ENCODE measurements at places on chromosomes 12 and 14. TPM values are rescaled to one million over a fixed set of nuclear protein-coding genes. Genes with fewer than 3 reads are reported as not detected.
A peak's percentile ranks its signal among the peaks of the same experiment; 100 is the strongest.

- peak; percentile 60 for DNase-seq
Observed at GRCh38 chr12:81077686-81078441, at the start of gene ACSS3. TSS of gene ACSS3 (plus strand) at chr12:81078079. CDS start at chr12:81078121, 42 bp downstream.

- no peak for DNase-seq
Observed at GRCh38 chr12:51971679-51972421, 20.4 kb downstream of the ACVR1B start.

GRCh38 chr14:91780452-91780851, 48.6 kb upstream of the CATSPERB start:
- DNase-seq = no peak

DNA sequence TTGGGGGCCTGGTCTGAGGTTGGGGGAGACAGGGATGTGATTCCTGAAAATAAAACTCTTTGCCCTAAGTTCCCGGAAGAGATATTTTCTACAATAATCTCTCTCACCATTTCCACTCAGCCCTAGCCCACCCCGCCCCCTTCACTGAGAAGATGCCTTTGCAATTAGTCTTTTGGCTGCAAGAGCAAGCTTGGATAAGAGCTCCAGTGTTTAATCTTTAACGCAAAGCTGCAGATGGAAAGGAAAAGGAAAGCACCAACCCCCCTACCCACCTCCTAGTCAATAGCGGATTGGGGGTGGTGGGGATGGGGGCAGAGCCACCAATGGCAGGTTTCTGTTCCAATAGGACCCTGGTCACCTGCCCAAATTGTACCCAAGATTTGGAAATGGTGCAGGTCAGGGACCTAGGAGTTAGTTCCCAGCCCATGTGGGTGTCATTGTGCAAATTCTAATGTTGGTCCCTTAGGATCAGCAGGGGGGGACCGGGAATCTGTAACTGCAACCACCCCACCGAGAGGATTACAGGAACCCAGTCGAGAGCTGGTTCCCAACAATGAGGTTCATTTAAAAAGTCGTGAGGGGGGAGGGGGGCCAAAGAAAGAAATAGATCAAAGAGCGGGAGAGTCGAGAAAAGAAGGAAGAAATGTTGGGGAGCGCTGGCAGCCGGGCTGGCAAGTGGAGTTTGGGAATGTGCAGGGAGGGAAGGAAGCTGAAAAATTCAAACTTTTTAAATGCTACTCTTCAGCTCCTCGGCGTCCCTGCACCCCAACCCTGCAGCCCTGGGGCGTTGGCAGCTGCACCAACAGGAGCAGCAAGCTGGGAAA, 1.6 kb downstream of the ZFP36L1 start:
- peak; percentile 61 for DNase-seq

ADAM21 gene
- total RNA-seq = 0.66 TPM

GRCh38 chr12:90870971-90871725, 83.8 kb downstream of the CCER1 start:
- DNase-seq = no peak

- DNase-seq = peak; percentile 59
Observed at GRCh38 chr12:46439793-46440511, 67.4 kb upstream of the SLC38A2 start.

SYT10 gene
- total RNA-seq = not detected

- no peak for DNase-seq
Observed at GRCh38 chr14:86357119-86357518, 827.2 kb downstream of the FLRT2 start.

C3AR1 gene
- total RNA-seq = 0.17 TPM

- peak; percentile 58 for DNase-seq
Observed at GRCh38 chr12:64682572-64683277, 72.4 kb downstream of the RASSF3 start.

C1RL gene
- 64.9 TPM for total RNA-seq
